ENCODE measurements at places on chromosomes 2 and 18. TPM values are rescaled to one million over a fixed set of nuclear protein-coding genes. Genes with fewer than 3 reads are reported as not detected.

Gene ACMSD
- not detected for total RNA-seq

Gene PDE1A
- 1.9 TPM for total RNA-seq

- no peak for DNase-seq
Observed at GRCh38 chr2:43097644-43098408, 128.6 kb downstream of the ZFP36L2 start.

DNA sequence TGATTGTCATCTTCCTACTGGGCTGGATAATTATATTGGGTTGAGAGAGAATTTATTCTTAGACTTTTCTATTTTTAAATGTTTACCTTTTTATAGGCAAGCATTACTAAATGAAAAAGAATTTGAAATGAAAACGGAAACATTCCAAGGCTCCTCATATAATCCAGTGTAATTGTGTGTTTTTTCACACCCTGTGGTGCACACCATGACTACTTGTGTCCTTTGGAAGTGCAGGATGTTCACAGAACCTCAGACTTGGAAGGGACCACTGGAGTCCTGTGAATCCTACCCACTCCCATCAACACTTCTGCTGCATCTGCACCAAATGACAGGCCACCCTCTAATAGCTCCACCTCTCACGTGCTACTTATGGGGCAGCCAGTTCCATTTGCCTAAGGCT lies 48.0 kb downstream of the NAT8 start:
- DNase-seq: no peak

DNA sequence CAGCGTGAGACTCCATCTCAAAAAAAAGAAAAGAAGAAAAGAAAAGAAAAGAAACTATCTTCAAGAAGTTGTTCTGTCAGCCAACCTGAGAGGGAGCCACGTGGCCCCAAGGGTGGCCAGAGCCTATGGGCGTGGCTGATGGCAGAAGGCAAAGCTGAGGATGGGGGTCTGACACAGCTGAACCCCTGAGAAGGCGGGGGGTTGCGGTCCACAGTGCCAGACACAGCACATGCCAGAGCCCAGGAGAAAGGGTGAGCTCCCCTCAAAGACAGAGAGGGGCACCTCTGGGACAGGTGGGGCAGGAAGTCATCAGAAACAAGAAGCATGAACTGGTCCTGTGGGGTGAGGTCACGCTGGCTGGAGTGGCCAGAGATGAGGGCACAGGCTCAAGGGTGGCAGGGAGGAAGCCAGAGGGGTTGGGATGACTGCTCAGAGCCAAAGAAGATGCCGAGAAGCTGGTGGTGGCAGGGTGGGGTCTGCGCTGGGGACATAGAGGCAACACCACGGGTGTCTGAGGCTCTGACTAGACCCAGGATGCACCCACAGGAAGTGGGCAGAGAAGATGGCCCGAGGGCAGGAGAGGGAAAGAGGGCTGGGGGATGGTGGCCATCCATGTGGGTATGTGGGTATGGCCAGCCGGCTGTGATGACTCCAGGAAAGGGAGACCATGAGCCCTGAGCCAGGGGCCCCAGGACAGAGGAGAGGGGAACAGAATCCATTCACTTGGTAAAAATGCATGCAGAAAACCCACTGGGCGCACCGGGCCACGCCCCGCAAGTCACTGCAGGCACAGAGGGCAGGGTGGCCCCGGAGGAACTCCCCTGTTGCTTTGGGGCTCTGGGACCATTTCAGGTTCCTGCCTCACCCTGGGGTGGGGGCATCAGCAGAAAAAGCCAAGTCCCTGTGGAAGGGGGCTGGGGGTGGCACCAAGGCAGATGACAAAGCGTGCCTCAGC lies 8.4 kb downstream of the KIF1A start:
- no peak for DNase-seq

Gene CHRNG
- not detected for total RNA-seq

GRCh38 chr18:35122586-35123224 lies 81.5 kb downstream of the MAPRE2 start:
- no peak for DNase-seq

GRCh38 chr2:104909317-104909716 lies 55.4 kb downstream of the POU3F3 start:
- DNase-seq: no peak

DNA sequence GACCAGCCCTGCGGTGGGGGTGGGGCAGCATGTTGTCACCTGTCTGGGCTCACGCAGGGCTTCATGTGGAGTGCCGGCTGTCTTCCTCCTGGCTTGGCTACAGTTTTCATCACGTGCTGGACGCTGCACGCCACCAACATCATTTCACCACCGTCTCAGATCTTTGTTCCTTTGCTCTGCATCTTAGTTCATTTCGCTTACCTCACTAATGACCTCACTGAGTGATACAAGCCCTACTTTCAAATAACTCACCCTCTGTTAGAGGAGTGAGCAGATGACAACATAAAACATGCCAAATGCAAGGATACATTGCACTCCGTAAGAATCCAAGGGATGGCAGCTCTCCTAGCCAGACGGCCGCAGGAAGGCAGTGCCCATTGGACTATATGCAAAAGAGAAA lies 527.5 kb downstream of the GALR1 start:
- DNase-seq: no peak

DNA sequence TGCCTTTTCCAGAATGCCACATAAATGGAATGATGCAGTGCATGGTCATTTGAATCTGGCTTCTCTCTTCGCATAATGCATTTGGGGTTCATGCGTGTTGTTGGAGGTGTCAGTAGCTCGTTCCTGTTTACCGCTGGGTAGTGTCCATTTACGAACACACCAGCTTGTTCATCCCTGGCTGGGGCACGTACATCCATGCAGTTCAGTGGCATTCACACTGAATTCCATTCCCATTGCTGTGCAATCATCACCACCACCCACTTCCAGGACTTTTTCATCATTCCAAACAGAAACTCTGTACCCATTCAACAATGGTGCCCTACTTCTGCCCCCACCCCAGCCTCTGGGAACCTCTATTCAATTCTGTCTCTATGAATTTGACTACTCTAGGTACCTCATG lies 14.7 kb upstream of the CIDEA start:
- no peak for DNase-seq

DNA sequence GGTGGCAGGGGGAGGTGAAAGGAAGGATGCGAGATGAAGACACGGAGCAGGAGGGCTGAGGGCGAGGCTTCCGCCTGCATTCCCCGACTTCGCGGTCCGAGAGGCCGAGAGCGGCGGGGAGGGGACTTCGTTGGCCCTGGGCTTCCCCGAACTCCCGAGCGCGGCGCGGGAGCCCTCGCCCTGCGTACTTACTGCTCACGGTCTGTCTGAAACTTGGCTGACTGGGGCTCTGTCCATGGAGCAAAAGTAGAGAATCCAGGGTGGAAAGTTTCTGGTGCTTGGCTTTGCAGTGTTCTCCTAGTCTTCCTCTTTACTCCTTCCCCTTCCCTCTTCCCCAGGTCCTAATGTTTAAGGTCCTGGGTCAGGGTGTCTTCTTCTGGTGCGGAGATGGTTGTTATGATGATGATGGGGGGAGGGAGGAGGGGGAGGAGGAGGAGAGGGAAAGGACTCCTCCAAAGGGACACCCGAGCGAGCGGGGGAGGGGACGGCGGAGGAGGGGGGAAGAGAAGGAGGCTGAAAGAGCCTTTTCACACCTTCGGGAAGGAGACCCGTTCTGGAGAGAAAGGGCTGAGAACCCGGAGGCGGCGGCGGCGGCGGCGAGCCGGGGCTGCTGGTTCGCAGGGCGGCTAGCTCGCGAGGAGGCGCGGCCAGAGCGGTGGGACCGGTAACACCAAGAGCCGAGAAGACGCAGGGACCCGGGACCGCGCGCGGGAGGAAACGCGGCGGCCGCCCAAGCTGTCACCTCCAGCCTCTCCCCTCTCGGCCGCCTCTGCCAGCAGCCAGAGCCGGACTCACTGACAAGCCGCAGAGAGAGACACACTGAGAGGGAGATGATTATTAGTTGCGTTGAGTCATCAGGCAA lies at the start of gene SATB2:
Gene SATB2 (minus strand): TSS at position 793 of the 862 bp plus-strand sequence. CDS start 1,902 bp downstream, outside the sequence.
- peak; percentile 58 for DNase-seq

- DNase-seq: no peak
Observed at GRCh38 chr18:73023975-73024374, 156.2 kb upstream of the NETO1 start.

Gene TMEM247
- not detected for total RNA-seq

Gene TSHZ1
- total RNA-seq: 48.6 TPM
